ENCODE measurements at places on chromosomes 16 and 17.
A peak's percentile ranks its signal among the peaks of the same experiment; 100 is the strongest.

- DNase-seq, result no peak
Observed at GRCh38 chr16:35754391-35755369, 2295.3 kb downstream of the TP53TG3F start.

- peak; percentile 56 for DNase-seq
Observed at GRCh38 chr17:67157732-67158639, 87.0 kb downstream of the HELZ start.

DNA sequence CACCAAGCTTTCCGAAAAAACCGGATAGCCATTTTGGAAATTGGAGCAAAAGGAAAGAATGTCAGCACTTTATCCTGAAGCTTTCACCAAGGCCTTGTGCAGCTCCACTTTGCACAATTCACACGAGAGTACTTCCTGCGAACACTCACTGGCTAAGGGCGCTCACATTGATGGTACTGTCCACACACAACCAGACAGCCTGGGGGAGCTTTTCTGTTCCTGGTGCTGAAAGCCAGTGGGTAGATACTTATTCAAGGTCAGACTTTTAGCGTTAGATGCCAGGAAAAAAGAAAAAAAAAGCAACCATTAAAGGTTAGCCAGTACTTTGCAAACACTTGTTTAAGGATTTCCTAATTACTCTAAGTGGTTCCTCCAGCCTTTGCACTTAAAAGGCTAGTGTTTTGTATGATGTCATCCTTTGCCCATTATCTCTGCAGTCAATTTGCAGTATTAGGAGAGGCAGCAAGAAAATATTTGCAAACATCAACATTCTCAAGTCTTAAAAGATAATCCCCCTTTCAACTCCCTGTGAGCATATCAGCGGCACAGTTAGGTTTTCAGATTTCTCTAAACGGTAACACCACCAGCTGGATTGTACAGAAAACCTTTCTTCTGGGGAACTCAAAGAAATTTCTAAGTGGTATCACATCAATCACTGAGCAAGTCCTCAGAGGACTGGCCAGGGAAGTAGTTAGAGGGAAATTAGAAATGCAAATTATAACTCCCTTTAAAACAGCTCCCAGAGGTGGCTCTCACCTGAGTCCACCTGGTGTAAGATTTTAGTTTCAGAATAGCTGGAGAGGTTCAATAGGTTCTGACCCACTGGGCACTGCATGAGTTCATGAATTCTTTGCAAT is 243.4 kb upstream of the IRX5 start:
- DNase-seq, result no peak

DNA sequence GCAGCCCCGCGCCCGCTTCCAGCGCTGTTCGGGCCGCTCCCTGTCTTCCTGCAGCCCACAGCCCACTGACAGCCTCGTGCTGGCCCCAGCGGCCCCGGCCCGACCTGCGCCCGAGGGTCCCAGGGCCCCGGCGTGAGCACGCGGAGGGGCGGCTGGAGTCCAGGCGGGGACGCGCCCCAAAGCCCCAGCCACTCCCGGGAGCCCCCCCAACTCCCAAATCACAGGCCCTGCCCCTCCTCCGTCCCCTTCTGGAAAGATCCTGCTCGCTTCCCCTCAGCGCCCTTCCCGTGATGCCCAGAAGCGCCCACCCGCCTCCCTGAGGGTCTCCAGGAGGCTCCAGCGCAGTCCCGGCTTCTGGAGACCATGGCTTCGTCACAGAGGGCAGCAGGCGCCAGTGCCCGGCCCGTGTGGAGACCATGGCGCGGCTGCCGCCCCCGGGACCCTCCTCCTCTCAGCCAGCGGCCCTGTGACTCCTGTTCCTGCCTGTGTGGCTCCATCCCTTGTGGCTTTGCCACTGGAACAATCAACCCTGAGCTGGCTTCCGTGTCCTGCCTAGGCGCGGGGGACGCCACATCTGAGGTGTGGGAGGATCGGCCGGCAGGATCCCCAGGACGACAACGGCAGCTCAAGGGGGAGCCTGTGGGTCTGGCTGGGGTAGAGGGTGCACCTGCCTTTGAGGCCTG is 3.9 kb downstream of the UTS2R start:
- no peak for DNase-seq

DNA sequence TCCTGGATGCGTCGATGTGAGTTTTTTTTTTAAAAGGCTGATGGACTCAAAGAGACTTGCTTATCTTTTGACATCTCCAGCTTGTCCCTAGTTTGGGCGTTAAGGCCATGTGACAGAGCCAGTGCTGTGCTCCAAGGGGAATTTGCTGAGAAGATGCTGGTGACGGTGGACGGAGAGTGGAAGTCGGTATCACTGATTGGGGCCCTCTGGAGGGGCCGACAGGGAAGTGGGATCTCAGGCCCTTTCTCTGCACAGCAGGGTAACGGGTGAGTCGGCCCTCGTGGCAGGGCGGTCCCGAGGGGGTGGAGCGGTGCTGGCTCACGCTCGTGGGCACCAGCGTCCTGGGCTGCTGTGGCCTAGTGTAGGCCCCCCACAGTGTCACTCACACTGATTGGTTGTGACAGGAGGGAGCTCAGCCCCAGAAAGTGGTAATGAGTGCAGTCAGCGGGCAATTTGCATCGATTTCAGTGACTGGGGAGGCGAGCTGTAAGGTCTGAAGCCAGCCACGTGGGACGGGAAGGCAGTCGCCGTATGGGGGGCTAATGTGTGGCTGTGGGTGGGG is 91.3 kb downstream of the TBC1D16 start:
- no peak for DNase-seq

DNA sequence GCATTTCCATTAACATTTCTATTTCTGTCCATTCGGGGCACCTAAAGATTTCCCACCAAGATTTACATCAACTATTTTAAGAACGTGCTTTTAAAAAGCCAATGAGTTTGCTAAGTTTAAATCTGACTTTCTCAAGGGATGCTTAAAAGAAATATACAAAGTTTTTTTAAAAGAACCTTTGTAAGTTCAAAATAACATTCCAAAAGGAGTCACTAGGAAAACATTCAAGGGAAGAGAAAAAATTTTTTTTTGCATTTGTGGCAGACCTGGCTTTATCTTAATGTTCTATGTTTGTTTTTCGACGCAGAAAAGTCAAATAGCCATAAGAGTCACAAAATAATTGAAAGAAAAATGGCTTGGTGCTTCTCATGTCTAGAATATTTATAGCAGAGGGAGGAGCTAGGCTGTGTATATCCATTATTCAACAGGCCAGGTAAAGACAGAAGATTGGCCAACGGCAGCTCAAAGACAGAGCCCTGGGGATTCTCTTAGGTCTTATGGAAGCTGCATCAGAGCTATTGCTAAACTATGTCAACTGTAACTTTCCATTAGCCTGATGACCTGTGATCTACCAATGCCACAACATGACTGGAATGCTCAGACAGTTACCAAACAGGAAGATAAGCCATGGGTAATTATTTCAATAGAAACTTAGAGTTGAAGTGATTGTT is 37.8 kb upstream of the MYOCD start:
- DNase-seq, result no peak

DNA sequence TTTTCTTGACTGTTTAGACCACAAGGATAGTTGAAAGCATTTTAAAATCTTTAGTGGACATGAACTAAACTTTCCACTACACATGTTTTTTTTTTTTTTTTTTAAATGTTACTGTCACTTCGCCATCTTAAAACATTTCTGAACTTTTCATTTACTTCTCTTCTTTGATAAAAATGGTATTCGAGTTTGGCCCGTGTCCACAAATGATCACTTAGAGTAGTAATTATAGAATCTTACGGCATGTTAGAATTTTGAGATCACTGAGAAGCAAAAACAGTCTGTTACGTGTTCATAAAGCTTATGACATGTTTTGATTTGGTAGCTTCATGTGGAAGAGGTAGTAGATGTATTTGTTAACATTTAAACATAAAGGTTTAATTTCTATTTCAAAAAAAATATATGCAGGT is 1.1 kb downstream of the NSRP1 start:
- DNase-seq, result no peak

DNA sequence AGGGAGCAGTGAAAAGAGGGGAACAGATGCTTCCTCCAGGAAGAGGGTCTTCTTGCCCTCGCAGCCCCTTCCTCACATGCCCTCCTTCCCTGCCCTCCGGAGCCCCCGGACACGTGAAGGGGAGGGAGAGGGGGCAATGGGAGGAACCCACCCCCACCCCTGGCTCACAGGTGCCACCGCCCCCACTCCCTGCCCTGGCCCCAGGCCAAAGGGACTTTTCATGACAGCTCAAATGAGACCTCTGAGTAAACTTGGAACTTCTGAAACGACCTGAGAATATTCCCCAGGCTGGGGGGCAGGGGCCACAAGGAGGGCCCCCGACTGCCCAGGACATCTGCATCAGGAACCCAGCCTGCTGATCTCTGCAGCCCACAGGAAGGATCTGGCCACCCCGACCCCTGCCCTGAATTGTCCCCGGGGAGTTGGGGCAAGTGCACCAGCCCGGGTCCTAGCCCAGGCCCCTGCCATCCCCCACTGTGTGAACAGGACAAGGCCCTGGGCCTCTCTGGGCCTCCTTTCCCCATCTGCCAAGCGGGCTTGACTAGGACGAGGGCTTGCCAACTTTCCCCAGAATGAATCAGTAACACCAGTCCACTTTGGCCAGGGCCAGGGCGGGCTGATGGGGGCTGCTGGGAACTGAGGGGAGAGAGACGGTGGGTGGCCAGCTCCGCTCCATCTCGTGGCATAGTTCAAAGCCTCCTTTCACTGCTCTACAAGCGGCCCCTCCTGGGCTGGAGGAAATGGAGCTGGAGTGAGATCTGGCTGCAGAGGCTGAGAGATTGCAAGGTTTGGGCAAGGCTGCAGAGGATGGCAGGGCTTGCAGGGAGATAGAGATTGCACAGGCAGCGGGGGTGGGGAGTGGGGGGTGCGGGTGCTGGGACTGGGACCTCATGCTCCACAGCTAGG is 3.8 kb downstream of the IL21R start:
- DNase-seq, result no peak

- DNase-seq, result no peak
Observed at GRCh38 chr17:10875430-10875851, 37.6 kb upstream of the PIRT start.

- DNase-seq, result no peak
Observed at GRCh38 chr16:66474750-66475199, 47.7 kb downstream of the BEAN1 start.

- DNase-seq, result no peak
Observed at GRCh38 chr17:79654960-79655382, 44.1 kb upstream of the RBFOX3 start.
